ENCODE measurements at places on chromosomes 2 and 18. TPM values are rescaled to one million over a fixed set of nuclear protein-coding genes. Genes with fewer than 3 reads are reported as not detected.

KIF1A gene
- total RNA-seq = not detected

DSG1 gene
- not detected for total RNA-seq

IWS1 gene
- total RNA-seq = 41.2 TPM

FSHR gene
- total RNA-seq = not detected

OSR1 gene
- 56.5 TPM for total RNA-seq

MYCN gene
- not detected for total RNA-seq

CYP26B1 gene
- total RNA-seq = 2.9 TPM

DUSP19 gene
- total RNA-seq = 3.4 TPM

DCDC2C gene
- total RNA-seq = not detected

HOXD12 gene
- total RNA-seq = not detected

OBSL1 gene
- total RNA-seq = 84.6 TPM
